ENCODE measurements at places on chromosomes 5 and 9.

- DNase-seq: no peak
These were observed 379.6 kb downstream of the MLLT3 start for GRCh38 chr9:20242510-20243189.

- no peak for DNase-seq
These were observed 267.5 kb downstream of the ACTL7B start for GRCh38 chr9:108588246-108588645.

DNA sequence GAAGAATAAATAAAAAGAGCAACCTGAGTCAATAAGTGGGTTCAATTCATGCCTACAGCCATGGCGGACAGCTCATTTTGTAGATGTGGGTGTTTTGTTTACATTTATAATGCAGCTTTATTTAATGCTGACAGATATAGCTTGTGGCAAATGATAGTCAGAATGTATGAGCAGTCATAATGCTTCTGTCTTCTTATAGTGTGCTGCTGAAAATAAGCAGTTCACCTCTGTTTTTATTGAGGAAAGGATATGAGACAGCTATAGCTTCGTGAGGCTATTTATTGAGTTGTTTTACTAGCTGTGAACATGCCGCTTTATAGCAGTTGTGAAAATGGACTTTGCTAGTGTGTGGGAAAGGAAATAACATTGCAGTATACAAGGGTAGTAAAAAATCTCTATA lies 147.4 kb downstream of the PBX3 start:
- no peak for DNase-seq

DNA sequence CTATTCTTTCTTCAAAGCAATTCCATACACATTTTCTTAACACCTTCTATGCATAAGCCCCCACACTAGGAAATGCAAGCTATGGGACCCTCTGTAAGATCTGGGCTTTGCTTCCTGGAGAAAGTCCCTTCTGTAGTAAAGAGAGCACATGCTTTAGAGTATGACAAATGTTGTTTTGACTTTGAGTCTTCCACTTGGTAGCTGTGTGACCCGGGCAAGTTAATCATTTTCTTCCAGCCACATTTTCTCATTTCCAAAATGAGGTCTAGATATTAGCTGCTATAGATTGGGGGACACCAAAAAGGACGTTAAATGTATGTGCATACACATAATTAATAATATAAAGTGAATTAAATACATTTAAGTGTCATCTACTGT lies 334.0 kb downstream of the NFIB start:
- DNase-seq: no peak

GRCh38 chr5:127555826-127556225 lies 38.4 kb downstream of the PRRC1 start:
- DNase-seq: no peak

DNA sequence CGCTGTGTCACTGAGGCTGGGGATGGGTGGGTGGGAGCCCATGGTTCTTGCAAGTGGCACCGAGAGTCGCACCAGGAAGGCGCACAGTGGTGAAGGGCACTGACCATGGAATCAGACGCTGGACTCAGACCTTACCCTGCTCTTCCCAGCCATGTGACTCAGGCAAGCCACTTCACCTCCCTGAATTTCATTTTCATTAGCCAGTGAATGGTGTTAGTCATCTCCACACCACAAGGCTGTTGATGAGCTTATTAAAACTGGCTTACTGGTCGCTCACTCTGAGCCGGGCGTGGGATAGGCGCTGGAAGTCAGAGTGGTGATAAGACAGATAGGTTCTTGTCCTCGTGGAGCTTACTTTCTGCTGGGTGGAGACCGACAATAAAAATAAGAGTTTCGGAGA lies 25.1 kb downstream of the FGF18 start:
- peak; percentile 48 for DNase-seq

GRCh38 chr5:168342985-168343384 lies 51.5 kb downstream of the WWC1 start:
- DNase-seq: no peak

- DNase-seq: no peak
These were observed 194.8 kb upstream of the FBXL7 start for GRCh38 chr5:15304914-15305834.

GRCh38 chr9:107422189-107423185 lies 67.1 kb downstream of the KLF4 start:
- DNase-seq: peak; percentile 68

DNA sequence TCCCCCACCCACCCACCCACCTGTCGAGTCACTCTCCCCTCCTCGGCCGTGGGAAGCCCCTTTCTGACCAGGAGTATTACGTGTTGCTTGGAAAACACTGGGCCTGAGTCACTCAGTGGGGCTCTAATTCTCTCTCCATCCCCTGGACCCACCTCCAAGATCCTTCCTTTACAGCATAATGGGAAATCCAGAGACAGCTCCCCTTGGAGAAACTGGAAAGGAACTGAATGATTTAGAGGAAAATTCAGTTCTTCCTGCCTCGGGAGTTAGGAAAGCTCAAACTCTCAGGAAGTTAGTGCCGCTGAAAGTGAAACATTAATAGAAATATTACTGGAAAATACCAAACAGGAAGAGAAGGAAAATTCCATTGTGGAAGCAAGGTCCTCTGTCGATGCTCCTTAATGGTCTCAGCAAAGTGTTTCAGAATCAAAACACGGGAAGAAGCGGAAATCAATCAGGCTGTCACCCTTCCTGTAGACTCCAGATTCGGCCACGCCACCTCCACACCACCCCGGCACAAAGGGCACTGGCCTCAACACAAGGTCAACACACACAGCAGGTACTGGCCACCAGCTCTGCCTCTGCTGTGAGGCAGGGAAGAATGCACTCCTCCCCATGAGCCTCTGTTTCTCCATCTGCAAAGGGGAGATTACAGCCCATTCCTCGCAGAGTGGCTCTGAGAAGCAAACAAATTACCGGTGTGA lies 9.6 kb downstream of the SHB start:
- peak; percentile 67 for DNase-seq

- DNase-seq: no peak
These were observed 80.1 kb upstream of the SH3PXD2B start for GRCh38 chr5:172534229-172535107.

- DNase-seq: no peak
These were observed 18.9 kb downstream of the VAV2 start for GRCh38 chr9:133973111-133973790.

- DNase-seq: no peak
These were observed 76.3 kb downstream of the FOCAD start for GRCh38 chr9:20760246-20760891.

- no peak for DNase-seq
These were observed 3.1 kb downstream of the LCN1 start for GRCh38 chr9:135524130-135524861.

- no peak for DNase-seq
These were observed 343.2 kb downstream of the ZNF608 start for GRCh38 chr5:124403281-124403680.

GRCh38 chr5:9173281-9174048 lies 372.4 kb downstream of the SEMA5A start:
- peak; percentile 80 for DNase-seq

DNA sequence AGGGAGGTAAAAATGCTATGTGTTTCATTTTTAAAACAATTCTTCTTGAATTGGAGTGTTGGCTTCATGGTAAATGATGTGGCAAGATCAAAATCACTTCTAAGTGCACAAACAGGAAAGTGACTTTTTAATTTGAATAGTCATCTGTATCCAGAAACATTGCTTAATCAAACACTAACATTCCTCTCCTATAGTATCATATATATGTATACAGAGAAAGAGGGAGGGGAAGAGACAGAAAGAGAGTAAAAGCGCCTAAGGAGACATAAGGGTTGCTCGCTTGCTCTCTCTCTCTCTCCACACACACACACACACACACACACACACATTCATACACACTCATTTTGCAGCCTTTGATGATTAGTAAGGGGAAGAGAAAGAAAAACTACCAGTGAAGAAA lies 95.4 kb upstream of the PRDM9 start:
- peak; percentile 26 for DNase-seq

DNA sequence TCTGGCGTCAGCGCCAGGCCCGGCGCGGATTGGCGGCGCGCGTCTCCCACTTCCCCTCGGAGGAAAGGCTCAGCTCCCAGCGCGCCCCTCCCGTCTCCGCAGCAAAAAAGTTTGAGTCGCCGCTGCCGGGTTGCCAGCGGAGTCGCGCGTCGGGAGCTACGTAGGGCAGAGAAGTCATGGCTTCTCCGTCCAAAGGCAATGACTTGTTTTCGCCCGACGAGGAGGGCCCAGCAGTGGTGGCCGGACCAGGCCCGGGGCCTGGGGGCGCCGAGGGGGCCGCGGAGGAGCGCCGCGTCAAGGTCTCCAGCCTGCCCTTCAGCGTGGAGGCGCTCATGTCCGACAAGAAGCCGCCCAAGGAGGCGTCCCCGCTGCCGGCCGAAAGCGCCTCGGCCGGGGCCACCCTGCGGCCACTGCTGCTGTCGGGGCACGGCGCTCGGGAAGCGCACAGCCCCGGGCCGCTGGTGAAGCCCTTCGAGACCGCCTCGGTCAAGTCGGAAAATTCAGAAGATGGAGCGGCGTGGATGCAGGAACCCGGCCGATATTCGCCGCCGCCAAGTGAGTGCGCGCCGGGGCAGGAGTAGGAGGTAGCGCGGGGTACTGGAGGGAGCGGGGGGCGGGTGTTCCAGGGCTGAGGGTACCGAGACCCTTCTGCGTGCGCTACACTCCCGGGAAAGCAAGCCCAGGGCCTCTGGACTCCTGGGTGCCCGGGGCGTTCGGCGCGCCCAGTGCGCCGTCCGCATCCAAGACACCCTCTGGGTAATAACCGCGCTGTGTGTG lies at the start of gene MSX2:
Gene MSX2 (plus strand): TSS at position 99 of the 777 bp plus-strand sequence. CDS start 78 bp downstream, at position 177.
- DNase-seq: peak; percentile 86

GRCh38 chr9:124290053-124290591 lies 32.4 kb downstream of the NEK6 start:
- no peak for DNase-seq

DNA sequence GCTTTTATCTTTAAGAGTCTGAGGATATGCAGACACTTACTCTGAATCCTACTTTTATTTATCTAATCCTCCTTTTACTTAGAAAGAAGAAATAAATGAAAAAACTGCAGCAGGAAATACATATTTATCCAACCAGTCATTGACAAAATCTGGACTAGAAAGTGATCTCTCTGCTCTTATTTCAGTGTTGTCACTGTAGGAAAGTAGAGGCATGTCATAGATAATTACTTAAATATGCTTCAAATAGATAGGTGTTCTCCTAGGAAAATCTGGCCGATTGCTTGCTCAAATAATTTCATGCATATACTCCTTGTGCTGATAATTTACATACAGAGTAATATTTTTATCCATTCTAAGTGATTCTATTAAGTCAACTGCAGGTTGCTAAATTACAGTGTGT lies 2001.9 kb upstream of the C9orf72 start:
- no peak for DNase-seq

DNA sequence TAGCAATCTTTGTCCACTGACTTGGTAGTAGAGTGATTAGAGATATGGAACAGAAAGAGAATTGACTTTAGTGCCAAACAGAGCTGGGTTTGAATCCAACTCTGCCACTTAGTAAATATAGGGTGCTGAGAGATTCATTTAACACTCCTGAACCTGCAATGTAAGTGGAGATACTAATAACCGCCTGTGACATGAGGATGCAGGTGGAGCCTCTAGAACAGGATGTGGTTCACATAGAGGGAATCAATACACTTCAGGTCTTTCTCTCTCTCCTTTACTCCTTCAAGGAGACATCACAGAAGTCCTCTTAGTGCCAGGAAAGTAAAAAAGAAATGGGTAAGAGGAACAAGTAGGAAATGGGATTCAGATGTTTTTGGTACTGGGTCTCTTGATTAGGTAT lies 49.8 kb downstream of the TRPM3 start:
- no peak for DNase-seq

GRCh38 chr9:19725970-19726369 lies 62.9 kb downstream of the SLC24A2 start:
- no peak for DNase-seq

DNA sequence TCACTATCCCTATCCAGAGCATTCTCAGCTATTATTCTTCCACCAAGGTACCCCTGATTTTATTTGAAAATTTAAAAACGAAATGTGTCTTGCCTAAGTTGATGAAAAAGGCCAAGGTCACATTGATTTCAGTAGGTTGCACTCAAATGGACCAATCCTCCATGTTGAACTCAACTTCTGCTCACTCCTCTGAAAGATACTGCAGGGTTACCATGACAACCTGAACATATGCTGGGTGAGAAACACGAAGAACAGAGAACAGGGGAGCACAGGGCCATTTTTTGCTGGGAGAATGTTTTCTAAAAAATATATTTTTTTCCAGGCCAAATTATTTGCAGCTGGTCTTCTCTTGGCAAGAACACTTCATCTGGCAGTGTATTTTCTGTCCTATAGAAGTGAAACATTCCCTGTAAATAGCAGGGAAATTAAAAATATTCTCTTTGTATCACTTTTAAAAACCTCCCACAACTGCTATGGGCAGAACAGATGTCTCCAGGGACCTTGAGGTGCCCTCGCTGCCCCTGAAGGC lies 215.9 kb downstream of the NXNL2 start:
- DNase-seq: no peak

GRCh38 chr5:64595031-64595855 lies 89.4 kb downstream of the RGS7BP start:
- DNase-seq: no peak

GRCh38 chr9:127293767-127294166 lies 29.2 kb downstream of the GARNL3 start:
- DNase-seq: no peak

- DNase-seq: peak; percentile 5
These were observed 49.0 kb downstream of the PDE8B start for GRCh38 chr5:77259476-77259875.

- no peak for DNase-seq
These were observed 58.7 kb upstream of the ZFR start for GRCh38 chr5:32503261-32503660.

- no peak for DNase-seq
These were observed 1.6 kb upstream of the NFIL3 start for GRCh38 chr9:91425271-91425670.

DNA sequence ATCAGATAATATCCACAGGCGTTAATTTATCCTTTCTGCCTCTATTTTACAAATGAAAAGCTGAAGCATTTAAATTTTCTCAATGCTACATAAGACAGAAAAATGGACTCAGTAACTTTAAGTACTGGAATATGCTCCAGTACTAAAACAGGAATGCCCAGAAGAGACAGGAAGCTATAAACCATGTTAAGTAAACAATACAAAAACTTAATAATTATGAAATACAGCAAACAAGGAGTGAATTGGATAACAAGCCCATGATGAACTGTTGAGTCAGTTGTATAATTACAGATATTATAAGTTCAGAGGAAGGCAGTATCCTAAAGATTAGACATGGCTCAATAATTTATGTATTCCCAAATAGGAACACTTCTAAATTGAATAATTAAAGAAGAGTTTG lies 148.5 kb downstream of the CHSY3 start:
- DNase-seq: no peak

DNA sequence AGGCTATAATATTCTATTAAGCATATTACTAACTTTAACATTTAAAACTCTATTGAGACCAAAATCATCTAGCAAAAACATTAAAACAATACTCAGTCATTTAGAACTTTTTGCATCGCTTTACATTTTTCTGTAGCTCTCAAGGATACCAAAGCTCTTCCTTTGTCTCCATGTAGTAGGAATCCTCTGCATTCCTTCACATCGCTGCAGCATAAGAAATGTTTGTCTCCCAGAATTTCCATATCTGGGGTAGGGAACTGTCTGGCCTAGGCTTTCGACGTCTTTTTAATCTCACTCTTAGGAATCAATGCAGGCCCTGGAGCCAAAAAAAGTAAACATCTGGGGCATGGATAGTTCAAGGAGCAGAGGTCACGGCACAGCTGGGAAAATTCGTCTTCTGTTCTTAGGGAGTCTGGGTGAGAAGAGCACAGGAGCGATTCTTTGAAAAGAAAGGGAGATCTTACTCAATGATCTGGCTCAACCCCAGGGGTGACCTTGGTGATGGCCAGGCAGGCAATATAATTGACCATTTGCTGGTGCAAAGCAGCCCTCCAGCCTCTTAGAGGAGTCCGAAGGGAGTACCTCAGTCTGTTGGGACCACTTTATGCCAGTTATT lies 23.2 kb upstream of the RAI14 start:
- DNase-seq: no peak

Measured in iris pigment epithelial cell (primary cell).